SK-N-DZ (cell line): ENCODE measurements at places on chromosomes 5 and 9.

GRCh38 chr9:69824499-69825252, 4.1 kb downstream of the CFAP95 start:
- DNase-seq = no peak

GRCh38 chr5:34040472-34040871, 2.5 kb downstream of the C1QTNF3 start:
- DNase-seq = no peak

DNA sequence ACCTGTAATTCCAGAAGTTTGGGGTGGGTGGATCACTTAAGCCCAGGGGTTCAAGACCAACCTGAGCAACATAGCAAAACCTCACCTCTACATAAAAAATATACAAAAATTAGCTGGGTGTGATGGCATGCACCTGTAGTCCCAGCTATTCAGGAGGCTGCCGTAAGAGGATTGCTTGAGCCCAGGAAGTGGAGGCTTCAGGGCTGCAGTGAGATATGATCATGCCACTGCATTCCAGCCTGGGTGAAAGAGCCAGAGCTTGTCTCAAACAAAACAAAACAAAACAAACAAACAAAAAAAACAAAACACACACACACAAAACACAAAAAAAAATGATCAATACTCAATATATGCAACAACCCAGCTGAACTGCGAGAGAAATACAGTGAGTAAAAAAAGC, 29.5 kb upstream of the TRIM14 start:
- DNase-seq = no peak

DNA sequence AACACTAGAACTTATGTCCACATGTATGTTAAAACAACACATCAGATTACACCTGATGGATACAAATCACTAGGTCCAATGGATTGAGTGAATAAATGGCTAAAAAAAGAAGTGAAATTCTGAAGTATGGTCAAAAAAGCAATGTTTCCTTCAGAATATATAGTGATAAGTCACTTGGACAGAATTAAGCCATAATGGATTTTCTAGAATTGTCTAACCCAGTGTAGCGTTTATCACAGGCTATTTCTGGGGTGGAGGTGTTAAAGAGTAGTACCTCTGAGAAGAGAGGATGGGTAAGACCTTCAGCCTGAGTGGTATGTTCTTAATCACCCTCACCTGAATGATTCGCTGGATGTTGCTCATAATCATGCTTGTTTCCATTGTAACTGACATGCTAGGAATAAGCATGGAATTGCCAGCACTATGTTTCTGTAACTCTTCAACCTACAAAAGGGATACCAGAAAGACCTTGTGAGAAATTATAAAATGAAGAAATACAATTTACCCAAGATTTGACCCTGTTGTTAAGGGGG, 33.2 kb downstream of the SLC31A2 start:
- no peak for DNase-seq

- DNase-seq = no peak
Observed at GRCh38 chr5:37111426-37112382, 137.5 kb downstream of the CPLANE1 start.

DNA sequence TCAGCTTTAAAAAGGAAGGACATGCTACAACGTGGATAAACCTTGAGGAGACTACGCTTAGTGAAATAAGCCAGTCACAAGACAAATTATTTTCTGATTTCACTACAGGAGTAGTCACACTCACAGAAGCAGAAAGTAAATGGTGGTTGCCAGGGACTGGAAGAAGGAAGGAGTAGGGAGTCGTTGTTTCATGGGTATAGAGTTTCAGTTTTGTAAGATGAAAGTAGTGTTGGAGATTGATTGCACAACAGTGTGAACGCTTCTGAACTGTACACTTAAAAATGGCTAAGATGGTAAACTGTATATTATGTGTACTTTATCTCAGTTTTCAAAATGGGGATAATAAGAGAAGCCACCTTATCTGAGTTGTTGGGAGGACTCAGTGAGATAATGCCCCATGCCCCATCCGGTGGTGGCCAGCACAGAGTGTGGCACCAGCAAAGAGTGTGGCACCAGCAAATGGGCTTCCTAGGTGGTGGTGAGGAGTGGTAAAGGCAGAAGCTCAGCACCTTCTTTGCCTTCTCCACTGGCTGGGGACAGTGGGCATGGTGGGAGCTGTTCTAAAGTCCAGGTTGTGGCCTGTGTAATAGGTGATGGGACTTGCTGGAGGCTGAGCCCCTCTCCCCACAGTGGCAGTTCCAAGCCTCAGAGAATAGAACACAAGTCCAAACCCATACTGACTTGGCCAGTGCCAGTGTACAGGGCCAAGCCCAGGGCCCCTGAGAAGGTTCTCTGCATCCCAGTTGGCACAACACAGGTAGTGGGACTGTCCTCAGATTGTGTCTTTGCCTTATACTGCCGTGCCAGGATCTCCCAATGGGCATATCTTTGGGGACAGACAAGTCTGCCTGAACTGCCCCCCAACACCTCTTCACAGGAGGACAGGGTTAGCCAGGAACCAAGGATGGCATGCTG, 4.4 kb downstream of the SLC22A4 start:
- DNase-seq = no peak

GRCh38 chr5:107224272-107224671, 446.5 kb downstream of the EFNA5 start:
- no peak for DNase-seq

- DNase-seq = no peak
Observed at GRCh38 chr5:151023651-151024050, 3.3 kb downstream of the GPX3 start.

DNA sequence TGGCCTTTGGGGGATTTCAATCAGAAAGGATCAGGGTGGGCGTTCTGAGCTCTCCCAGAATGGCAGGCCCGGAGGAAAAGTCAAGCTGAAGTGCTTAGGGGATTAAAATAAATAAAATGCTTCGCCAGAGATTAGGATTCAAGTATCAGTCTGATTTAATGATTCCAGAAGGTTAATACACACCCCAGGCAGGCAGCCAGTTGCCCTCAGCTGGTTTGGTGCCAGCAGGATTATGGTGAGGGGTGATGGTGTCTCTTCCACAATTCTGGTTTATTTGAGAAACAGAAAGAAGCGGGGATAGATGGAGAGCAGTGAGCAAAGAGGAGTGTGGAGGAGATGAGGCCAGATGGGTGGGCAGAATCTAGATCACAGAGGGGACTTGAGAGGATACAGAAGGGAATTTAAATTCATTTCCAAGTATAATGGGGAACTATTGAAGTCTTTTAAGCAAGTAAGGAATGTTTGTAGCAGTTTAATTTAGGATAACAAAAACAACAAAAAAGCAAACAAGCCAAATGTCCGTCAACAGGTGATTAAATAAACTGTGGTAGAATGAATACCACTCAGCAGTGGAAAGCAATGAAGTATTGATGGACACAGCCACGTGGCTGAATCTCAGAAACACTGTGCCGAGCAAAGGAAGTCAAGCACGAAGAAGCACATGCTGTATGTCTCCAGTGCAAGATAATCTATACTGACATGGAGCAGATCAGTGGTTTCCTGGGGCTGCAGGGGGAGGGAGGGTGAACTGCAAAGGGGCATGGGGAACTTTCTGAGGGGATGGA, 297.7 kb downstream of the MSX2 start:
- DNase-seq = no peak

DNA sequence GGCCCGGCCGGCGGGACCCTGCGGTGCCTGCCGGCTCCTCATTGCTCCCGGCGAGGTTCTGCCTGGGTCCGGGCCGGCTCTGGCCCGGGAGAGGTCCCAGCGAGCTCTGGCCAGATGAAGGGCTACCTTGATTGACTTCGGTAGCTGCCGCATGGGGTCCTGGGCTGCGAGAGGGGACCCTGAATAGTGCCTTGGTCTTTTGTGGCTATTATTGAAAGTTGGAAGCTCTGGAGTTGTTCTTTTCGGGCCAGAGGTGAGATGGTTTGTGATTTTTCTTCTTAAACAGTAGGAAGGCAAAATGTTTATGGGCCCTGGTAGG, 635 bp downstream of the NAA35 start:
- no peak for DNase-seq

GRCh38 chr9:36862206-36863145, 171.6 kb downstream of the PAX5 start:
- peak; percentile 41 for DNase-seq

DNA sequence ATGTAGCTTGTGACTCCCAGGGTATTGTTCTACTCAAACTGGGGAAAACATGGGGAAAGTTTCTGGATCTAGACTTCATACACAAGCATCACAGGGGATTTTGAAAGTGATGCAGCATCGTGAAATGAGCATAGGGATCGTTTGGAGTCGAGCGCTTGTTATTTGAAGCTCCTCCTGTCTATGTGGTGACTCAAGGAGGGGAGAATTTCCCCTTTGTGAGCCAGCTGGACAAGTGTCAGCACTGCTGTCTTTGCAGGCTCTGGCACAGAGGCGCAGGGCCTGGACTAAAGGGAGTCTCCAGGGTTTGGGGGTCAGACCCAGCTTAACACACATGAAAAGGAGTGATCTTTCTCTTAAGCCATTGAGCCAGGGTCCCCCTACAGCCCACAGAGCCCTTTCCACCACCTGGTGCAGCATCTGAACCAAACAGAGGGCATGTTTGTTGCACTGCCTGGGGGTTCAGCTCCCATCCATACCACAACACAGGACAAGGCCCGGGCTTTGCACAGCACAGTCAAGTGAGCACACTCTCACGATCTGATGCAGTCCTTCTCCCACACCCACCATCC, 51.0 kb downstream of the IRF1 start:
- no peak for DNase-seq

GRCh38 chr9:122406070-122406890, 35.5 kb downstream of the PTGS1 start:
- no peak for DNase-seq
